Activated T-cell treated with anti-CD3 and anti-CD28 coated beads, Interleukin-2, amount 50 U/mL, for 72 hours (primary cell): ENCODE measurements at places on chromosomes 4 and X. TPM values are rescaled to one million over a fixed set of nuclear protein-coding genes. Genes with fewer than 3 reads are reported as not detected.

The RBM46 gene
- total RNA-seq, result not detected

The FAM149A gene
- total RNA-seq, result 0.51 TPM

DNA sequence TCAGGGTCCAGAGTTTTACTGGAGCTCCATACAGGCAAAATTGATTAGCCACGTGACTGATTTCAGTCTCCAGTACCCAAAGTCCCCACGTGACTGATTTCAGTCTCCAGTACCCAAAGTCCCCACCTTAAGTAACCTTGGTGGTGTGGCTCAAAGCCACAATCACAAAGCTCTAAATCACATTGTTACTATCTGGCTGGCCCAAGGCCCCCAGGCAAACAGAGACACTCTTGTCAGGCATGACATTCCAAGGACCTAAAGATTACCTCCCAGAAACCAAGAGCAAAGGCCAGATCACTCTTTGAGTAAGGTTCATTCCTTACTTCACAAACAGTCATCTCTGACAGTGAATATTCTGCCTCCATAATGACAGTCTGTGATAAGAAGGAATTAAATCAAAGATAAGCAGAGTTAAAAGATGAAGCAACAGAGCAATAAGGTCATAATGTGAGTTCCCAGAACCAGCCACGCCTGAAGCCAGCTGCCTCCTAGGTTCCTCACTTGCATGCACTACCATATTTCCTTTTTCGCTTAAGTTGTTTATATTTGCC, 78.5 kb downstream of the ANXA3 start:
- DNase-seq, result no peak

GRCh38 chrX:140480765-140481164, 24.1 kb downstream of the SOX3 start:
- no peak for DNase-seq

- no peak for DNase-seq
These were observed 154.9 kb upstream of the GYPA start for GRCh38 chr4:144295286-144295995.

The EXOC1L gene
- total RNA-seq, result not detected

The TRIM61 gene
- 1.2 TPM for total RNA-seq

The SRPK3 gene
- not detected for total RNA-seq

DNA sequence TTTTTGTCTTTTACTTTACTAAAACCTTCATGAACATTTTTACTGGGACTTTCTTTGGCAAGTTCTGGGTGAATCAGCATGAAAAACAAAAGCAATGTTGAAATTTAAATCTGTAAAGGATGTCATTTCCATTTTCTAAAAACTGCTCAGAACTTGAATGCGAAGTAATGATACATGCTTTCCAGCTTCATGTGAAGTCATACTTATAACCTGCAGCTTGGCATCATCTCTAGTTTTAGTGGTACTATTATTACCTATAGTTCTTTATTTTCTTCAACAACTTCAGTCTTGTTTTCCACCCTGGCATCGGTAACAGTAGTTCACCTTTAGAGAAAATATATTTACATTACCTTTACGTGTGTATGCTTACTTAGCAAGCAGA, 421.4 kb upstream of the DIPK2B start:
- DNase-seq, result no peak

The CLIC2 gene
- 4.7 TPM for total RNA-seq
